ENCODE measurements at places on chromosomes 13 and 19.

- DNase-seq = no peak
These were observed 725.7 kb upstream of the SGCG start for GRCh38 chr13:22455036-22455435.

- peak; percentile 20 for DNase-seq
These were observed 70.2 kb downstream of the KLF5 start for GRCh38 chr13:73129023-73129422.

DNA sequence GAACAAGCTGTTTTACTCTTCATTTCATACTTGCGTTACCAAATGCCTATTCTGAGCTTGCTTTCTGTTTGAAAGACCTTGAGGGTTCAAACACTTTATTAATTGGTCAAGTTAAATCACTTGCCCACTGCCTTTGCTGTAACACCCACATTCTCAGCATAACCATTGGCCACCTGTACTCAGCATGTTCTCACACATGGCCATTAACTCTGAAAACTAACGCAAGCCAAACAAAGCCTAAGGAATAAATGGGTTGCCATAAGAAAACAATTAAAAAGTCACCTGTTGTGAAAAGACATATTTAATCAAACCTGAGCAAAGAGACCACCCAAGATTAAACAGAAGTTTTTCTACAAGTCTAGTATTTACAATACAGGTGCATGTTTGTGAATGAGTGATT lies 517.2 kb upstream of the SPRY2 start:
- DNase-seq = no peak

- DNase-seq = peak; percentile 72
These were observed 7.9 kb downstream of the SPATA13 start for GRCh38 chr13:24168392-24168750.

DNA sequence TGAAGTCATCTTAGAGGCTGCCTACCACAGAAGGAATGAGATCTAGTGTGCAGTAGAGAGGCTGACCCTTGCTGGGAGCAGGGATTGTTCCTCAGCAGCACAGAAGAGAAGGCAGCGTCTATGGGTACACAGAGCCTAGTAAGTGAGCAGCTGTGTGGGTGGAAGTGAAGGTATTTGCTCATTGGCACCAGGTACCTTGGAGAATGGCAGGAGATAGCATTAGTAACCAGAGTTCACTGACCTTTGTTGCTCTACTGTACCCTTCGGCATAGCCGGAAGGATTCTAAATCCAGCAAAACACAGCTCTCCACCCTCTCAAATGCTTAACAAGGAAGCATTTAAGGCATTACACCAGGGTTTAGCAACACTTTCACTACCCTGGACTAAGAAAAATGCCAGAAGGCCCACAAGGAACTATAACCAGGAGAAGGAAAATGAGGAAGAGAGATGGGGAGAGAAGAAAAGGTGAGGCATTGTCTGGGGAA lies 12.3 kb downstream of the SOX21 start:
- DNase-seq = no peak

GRCh38 chr19:43570174-43570791 lies 5.0 kb downstream of the XRCC1 start:
- no peak for DNase-seq

DNA sequence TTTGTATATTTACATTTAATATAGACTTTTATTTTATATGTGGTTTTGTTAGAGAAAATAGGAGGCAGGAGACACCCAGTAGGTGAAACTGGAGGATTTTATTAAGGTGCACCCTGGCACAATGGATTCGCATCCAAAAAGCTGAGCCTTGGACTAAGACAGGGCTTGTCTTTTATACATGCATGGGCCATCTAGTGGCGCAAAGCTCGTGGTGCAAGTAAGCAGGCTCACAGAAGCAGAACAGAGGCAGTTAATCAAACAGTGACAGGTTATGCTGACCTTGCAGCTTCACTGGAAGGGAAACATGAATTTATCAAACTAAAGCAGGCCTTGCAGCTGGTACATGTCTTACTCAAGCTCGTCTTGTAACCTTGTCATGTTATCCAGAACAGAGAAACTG lies 58.8 kb upstream of the ZNF681 start:
- DNase-seq = peak; percentile 8

DNA sequence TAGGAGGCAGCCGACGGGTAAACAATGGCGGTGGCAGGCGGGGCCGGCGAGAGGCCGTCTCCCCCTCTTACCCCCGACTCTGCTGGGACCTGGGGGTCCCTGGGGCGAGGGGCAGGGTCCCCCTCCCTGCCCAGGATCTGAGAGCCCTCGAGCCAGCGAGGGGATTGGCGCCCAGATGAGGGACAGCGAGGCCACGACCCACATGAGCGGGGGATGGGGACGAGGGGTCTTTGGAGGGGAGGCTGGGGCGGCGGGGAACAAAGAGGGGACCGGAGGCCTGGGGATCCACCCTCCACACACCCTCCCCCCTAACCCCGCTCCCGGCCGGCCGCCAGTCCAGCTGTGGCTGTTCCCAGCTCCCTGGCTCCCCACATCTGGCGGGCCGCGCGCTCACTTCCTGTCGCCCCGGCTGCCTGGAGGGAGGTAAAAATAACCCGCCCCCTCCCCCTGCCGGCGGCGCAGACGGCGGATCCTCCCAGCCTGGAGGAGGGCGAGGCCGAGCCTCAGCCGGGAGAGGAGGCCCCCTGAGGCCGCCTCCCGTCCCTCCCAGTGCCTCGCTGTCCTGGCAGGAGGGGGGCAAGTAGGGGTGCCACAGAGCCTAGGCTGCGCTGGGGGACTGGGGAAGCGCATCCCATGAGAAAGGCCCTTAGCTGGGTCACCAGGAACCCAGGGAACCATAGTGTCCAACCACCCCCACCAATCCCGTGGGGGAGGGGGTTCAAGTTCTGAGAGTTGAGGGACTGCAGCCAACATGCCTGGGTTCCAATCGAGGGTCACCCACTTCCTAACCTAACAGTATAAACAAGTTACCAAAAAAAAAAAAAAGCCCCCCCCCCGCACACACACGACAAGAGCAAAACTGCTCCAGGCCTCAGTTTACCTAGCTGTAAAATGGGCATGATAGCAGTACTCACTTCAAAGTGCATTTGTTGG lies 29.3 kb upstream of the NANOS3 start:
- DNase-seq = peak; percentile 82

DNA sequence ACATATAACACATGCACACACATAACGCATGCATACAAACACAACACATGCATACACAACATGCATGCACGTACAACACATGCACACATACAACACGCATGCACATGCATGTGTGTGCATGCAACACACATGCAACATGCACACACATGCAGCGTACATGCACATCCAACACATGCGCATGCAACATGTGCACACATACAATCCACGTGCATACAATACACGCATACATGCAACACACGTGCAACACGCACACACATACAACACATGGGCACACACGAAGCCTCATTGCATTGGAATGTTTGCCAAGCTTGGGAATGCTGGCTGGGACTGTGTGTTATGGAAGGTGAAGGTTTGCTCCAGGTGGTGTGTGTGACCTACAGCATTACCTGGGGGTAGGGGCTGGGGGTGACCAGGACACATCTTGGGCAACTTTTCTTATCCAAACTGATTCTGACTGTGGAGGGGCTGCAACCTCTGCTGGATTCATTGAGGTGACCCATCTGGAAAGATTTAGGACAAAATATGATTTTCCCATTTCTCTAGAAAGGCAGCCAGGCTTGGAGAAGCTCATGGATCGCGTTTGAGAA lies 58.9 kb downstream of the SPACA7 start:
- no peak for DNase-seq

- no peak for DNase-seq
These were observed 555 bp downstream of the NR2C2AP start for GRCh38 chr19:19202707-19203011.
